Brain microvascular endothelial cell (primary cell): ENCODE measurements at places on chromosomes 16 and 17.
A peak's percentile ranks its signal among the peaks of the same experiment; 100 is the strongest.

GRCh38 chr16:59188029-59188428, 453.9 kb upstream of the GOT2 start:
- DNase-seq: no peak

GRCh38 chr17:30720013-30720471, 104.5 kb downstream of the CRLF3 start:
- DNase-seq: no peak

GRCh38 chr17:7034955-7035590, 742 bp upstream of the SLC16A13 start:
- DNase-seq: no peak

- DNase-seq: peak; percentile 33
These were observed 4.6 kb downstream of the PRDM7 start for GRCh38 chr16:90072442-90073105.

- no peak for DNase-seq
These were observed 595.6 kb upstream of the KIF2B start for GRCh38 chr17:53227111-53227510.

DNA sequence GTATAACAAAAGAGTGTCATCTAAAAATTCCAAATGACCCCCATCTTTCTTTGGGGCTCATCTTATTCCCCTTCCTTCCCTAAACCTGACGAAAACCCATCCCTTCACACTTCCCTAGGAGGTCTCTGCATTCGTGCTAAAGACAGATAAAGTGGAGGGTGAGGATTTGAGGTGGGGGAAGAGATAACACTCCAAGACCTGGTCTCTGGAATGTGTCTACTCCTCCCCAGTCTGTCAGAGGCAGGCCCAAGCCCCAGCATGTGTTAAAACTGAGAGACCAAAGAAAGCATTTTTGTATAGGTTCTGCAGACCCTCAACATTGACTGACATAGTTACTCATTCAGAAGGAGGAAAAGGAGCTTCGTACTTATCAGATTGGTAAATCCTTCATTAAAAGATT, 11.0 kb upstream of the LHX1 start:
- no peak for DNase-seq

GRCh38 chr16:87806261-87806640, 40.5 kb upstream of the KLHDC4 start:
- DNase-seq: no peak

- DNase-seq: no peak
These were observed 2.0 kb downstream of the POLR2A start for GRCh38 chr17:7486181-7486580.

DNA sequence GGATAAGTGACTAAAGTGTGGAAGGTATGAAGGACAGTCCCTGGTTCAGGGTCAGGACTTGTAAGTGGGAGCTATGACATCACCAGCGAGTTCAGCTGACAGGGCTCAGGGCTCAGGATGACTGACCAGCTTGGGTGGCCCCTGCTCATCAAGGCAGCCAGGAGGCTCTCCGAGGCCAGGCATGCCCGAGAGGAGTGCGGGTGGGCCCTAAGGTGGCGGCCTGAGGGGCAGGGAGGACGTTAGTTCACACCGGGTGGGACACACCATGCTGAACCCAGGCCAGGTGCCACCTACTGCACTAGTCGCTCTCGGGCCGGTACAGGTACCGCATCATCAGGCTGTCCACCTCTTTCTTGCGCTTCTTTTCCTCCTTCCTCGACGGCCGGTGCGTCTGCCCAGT, 36.5 kb downstream of the PIPOX start:
- DNase-seq: no peak

- no peak for DNase-seq
These were observed 50.4 kb upstream of the BCAR1 start for GRCh38 chr16:75301804-75302203.

GRCh38 chr17:64340557-64340956, 50.1 kb downstream of the PECAM1 start:
- DNase-seq: no peak

- no peak for DNase-seq
These were observed 33.9 kb downstream of the CYTH1 start for GRCh38 chr17:78748048-78748729.

DNA sequence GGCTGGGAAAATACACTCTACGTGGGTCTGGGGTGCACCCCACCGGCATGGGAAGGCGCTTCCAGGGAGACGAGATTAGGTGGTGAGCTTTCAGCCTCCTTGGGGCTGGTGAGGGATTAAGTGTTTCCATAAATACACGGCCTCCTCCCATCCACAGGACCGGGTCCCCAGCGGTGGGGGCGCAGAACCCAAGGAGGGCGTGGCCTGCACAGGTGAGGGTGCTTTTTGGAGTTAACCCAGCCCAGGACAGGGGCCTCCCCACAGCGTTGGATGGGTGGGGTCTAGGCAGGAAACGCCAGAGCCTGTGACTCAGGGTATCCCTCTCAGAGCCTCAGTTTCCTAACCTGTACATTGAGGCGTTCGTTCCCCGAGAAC, 1.1 kb downstream of the C16orf74 start:
- no peak for DNase-seq

GRCh38 chr16:56744996-56745640, 15.2 kb downstream of the NUP93 start:
- no peak for DNase-seq

- no peak for DNase-seq
These were observed 215.2 kb downstream of the NTN1 start for GRCh38 chr17:9236286-9237052.

- DNase-seq: no peak
These were observed 25.6 kb downstream of the UNK start for GRCh38 chr17:75810216-75810615.

GRCh38 chr16:56861092-56861610, 3.9 kb upstream of the SLC12A3 start:
- no peak for DNase-seq
